Kidney epithelial cell (primary cell): ENCODE measurements at places on chromosomes 3 and 15. TPM values are rescaled to one million over a fixed set of nuclear protein-coding genes. Genes with fewer than 3 reads are reported as not detected.

DNA sequence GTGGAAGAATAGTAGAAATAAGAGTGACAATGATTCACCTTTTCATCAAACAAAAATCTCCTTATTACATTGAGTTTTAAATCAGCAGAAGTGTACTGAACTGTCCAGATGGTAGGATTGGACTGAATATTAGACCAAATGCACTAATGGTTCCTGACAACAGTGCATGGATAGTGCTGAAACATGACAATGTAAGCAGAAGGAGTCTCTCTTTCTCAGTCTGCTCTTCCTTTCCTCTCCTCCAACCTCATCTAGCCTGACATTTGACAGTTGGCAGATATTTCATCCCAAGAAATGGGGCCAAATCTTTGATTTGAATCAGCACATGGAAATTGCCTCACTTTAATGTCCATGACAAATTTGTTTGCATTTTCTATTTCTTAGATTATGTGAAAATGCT lies 225.1 kb upstream of the PLSCR5 start:
- no peak for DNase-seq

DNA sequence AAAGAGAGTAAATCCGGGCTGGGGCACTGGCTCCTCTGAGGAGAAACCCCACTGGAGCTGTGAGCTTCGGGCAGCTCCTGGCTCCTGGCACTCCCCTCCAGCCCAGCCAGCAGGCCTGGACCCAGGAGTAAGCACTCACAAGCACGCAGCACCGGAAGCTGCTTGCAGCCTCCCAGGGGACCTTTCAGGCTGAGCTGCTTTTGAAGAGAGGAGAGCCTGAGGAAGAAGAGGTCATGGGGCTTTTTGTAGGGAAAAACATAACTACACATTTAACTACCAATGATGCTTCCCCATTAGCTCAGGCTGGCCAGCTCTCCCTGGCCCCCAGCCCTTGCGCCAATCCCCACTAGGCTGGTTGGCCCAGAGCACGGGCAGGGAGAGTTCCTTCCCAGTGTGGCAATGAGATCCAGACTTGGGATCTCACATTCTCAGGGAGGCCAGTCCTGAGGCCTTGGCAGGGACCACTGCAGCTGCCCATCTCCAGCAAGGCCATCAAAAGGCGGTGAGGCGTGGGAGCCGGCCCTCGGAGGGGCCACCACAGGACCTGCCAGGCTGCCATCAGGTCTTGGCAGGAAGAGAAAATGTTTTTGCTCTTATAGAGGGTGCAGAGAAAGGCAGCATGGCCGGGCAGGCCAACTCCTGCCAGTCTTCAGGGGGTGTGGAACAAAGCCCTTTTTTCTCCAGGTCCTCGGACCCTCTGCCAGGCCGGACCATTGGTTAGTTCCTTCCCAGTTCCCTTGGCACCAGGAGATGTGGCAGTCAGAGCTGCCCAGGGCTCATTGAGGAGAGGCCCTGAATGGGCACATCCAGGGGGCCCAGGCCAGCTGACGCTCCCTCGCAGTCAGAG lies 41.5 kb upstream of the MFGE8 start:
- DNase-seq, result no peak

- no peak for DNase-seq
Measured at GRCh38 chr3:146557745-146558144, 13.3 kb upstream of the PLSCR1 start.

DNA sequence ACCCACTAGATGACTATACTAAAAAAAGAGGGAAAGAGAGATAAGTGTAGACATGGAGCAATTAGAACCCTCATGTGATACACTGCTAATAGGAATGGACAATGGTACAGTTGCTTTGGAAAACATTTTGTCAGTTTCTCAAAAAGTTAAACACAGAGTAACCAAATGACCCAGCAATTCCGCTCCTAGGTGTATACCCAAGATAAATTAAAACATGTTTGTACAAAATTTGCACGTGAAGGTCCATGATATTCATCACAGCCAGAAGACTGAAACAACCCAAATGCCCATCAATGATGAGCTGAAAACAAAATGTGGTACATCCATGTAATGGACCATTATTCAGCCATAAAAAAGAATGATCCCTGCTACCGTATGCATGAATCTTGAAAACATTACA lies 11.8 kb downstream of the MESP2 start:
- DNase-seq, result no peak

- no peak for DNase-seq
Measured at GRCh38 chr3:61725851-61726333, 164.5 kb downstream of the PTPRG start.

DNA sequence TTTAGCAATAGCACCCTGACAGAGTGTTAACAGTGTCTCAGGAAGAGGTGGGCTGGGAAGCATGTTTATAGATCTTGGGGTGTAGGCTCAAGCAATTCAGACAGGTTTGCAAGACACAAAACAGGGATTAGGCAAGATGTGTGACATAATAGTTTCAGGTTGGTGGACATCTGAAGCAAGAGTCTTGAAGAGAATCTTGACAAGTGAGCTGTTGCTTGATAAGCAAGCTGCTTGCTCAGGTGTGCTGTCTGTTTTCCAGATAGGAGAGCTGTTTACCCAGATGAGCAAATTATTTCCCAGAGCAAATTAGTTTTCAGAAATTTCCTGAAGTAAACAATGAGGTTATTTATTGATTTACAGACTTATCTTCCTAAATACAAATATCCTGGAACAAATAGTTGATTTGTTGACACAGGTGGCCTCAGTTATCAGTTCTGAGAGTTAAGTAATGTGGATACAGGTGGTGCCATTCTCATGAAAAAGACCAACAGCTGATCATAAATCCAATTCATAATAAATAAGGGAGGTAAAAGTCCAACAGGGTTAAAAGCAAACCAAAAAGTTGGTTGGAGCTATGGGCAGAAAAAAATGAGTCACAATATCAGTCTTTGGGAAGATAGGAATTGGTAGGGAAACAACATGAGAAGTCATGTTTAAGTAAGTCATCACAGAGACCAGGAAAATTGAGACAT lies 437.3 kb downstream of the TBL1XR1 start:
- no peak for DNase-seq

GRCh38 chr3:153640689-153641665 lies 479.0 kb downstream of the RAP2B start:
- no peak for DNase-seq

DNA sequence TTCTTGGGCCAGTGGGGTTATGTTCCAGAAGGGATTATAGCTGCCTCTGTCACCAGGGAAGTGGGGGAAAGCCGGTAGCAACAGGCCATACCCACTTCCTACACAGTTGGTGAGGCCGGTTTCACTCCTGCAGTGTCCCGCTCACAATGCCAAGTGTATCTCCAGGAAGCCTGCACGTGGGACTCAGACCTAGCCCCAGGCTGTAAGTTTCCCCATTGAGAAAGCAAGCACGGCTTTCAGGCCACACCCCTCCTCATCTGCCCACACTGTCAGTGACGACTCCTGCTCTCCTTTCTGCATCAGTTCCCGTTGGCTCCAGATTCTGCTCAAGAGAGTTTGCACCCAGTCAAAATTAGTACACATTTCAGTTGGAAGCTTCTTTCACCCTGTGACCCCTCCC lies 51.6 kb upstream of the CPOX start:
- no peak for DNase-seq

GRCh38 chr15:86236356-86237110 lies 156.9 kb downstream of the AGBL1 start:
- no peak for DNase-seq

DNA sequence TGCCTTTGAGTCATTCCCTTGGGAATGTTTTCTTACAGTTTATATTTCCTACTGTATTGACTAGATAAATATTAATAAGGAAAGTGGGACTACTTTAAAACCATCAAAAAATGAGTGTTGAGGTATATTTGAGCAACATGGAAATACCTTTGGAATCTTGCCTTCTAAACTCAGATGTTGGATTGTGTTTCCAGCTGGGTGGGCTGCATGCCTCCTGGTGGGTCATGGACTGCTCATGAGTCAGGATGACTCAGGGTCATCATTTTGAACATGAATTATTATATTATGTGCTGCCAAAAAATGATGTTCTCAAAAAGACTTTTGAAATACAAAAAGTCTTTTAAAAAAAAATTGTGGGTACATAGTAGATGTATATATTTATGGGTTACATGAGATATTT lies 41.1 kb upstream of the APH1B start:
- DNase-seq, result no peak

- DNase-seq, result no peak
Measured at GRCh38 chr3:46365737-46366524, 4.8 kb upstream of the CCR5 start.

GRCh38 chr3:51389423-51390183 lies 1.5 kb upstream of the RBM15B start:
- DNase-seq, result no peak

DNA sequence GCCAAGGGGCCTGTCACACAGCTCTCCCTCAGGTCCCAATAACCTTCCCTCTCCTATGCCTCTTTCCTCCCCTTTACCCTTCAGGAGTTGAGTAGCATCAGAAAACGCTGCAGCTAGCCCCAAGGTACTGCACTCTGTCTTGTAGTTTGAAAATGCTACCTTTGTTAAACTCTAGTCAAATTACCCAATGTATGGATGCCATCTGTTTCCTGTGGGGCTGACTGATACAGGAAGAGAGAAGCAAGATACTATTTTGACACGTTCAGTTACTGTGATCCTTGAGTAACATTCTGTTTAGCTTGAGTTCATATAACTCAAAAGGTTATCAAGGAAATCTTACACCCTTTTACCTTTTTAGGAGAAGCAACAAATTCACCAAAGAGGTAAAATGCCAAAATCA lies 493.1 kb downstream of the FHIT start:
- no peak for DNase-seq

DNA sequence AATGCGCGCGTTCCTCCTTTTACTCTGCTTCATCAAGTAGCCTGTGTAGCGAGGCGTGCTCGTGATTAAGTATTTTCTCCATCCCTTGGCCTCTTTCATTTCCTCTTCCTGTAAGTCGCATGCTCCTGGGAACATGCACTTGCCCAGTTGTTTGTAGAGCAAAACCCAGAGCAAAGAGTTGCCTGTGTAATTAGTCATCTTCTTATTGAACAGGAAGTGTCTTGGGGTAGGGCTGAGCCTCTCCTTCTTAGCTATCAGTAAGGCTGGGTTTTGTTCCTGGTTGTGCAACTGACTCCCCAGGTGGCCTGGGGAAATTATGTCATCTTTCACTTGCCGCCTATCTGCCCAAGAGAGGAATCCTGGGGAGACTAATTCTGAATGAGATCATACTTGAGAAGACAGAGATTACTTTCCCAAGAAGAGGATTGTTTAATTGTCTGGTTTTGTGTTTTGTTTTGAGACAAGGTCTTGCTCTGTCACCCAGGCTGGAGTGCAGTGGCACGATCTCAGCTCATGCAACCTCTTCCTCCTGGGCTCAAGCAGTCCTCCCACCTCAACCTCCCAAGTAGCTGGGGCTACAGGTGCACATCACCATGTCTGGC lies 14.9 kb downstream of the LIPH start:
- peak; percentile 100 for DNase-seq

- no peak for DNase-seq
Measured at GRCh38 chr15:38075466-38075865, 141.0 kb downstream of the TMCO5A start.

- no peak for DNase-seq
Measured at GRCh38 chr15:84766461-84767035, 18.2 kb downstream of the ZNF592 start.

- DNase-seq, result no peak
Measured at GRCh38 chr15:57950381-57950946, 115.0 kb downstream of the ALDH1A2 start.

- DNase-seq, result no peak
Measured at GRCh38 chr3:14859880-14860279, 41.1 kb downstream of the FGD5 start.

DNA sequence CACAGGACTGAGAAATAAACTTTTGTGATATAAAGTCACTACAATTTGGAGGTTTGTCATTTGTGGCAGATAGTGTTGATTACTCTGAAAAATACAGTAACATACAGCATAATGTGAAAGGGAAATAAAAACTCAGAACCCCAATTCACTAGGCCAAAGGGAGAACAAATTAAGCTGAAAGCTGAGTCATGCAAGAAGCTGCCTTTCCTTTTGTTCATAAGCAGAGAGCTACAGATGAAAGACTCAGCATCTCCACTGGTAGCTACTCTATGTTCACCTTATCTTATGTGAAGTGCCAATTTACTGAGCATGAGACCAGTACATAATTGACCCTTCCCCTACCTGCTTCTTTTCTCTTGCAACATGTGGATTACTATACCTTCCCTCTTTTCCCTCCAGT lies 19.3 kb upstream of the SLTM start:
- DNase-seq, result no peak

- no peak for DNase-seq
Measured at GRCh38 chr3:29436612-29437323, 155.9 kb downstream of the RBMS3 start.

- DNase-seq, result no peak
Measured at GRCh38 chr3:72227486-72228070, 442.6 kb upstream of the PROK2 start.

DNA sequence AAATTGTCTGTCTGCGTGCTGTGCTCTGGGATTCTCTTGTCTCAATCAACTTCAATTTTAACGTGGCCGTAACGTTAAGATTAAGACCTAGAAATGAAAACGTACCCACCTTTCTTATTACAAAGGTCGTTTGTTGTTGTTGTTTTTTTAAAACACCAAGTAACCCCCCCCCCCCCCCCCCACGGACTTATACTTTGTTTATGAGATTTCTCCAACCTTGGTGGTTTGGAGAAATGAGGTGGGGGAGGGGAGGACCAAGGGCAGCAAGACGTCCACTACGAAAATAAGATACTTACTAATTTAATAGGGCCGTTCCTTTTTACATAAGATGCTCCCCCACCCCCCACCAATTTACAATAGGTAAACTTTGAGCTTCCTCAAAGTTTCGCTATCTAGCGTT lies 244.4 kb upstream of the TOPAZ1 start:
- DNase-seq, result no peak

GRCh38 chr3:108157273-108157672 lies 65.0 kb downstream of the IFT57 start:
- no peak for DNase-seq

DNA sequence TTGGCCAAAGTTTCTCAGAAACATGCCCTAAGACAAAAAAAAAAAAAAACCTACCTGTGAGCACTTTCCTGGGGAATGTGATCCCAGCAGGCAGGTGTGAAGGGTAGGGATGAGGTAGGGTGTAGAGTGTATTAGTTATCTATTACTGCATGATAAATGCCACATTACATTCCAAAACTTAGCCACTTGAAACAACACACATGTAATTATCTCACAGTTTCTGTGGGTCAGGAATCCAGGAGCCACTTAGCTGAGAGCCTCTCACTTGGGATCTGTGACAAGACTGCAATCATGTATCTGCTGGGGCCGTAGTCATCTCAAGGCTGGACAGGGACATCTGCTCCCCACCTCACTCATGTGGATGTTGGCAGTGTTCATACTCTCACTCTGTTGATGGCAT lies 18.9 kb upstream of the FBN1 start:
- DNase-seq, result no peak

GOLGA6L4 gene
- 1.1 and 3.6 TPM in 2 replicates for total RNA-seq

BDH1 gene
- total RNA-seq, result 14.1 and 17.0 TPM in 2 replicates

LMAN1L gene
- total RNA-seq, result not detected in 2 replicates

ZIC4 gene
- total RNA-seq, result not detected in 2 replicates

PLAAT1 gene
- 1.3 and 8.4 TPM in 2 replicates for total RNA-seq

ARPIN gene
- 10.5 and 11.2 TPM in 2 replicates for total RNA-seq

UACA gene
- 9.4 and 10.7 TPM in 2 replicates for total RNA-seq

CAMK1 gene
- total RNA-seq, result 18.0 and 19.9 TPM in 2 replicates

MINDY4B gene
- not detected in 2 replicates for total RNA-seq
